ENCODE measurements at places on chromosomes 5 and 9.
A peak's percentile ranks its signal among the peaks of the same experiment; 100 is the strongest.

GRCh38 chr9:71115448-71115975 lies 5.9 kb downstream of the TRPM3 start:
- DNase-seq = no peak

GRCh38 chr5:179378441-179379271 lies 33.4 kb upstream of the ADAMTS2 start:
- no peak for DNase-seq

DNA sequence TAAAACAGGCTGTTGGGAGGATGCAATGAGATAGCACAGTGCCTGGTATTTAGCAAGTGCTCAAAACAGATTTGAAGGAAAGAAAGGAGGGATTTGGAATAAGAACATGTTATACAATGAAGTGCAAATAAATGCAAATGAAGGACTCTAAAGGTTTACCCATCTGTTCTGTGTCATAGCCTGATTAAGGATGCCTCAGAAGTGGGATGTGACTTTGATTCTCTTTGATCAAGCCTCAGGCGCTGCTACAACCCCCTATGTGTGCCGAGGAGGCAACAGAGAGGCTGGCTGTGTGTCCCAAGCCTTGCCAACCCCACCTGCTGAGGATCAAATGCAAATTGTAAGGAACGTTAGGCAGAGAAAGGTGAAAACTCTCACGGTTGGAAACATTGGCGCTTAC lies 27.2 kb downstream of the GGTA1 start:
- DNase-seq = no peak

GRCh38 chr5:200985-201384 lies 9.7 kb downstream of the LRRC14B start:
- DNase-seq = no peak

DNA sequence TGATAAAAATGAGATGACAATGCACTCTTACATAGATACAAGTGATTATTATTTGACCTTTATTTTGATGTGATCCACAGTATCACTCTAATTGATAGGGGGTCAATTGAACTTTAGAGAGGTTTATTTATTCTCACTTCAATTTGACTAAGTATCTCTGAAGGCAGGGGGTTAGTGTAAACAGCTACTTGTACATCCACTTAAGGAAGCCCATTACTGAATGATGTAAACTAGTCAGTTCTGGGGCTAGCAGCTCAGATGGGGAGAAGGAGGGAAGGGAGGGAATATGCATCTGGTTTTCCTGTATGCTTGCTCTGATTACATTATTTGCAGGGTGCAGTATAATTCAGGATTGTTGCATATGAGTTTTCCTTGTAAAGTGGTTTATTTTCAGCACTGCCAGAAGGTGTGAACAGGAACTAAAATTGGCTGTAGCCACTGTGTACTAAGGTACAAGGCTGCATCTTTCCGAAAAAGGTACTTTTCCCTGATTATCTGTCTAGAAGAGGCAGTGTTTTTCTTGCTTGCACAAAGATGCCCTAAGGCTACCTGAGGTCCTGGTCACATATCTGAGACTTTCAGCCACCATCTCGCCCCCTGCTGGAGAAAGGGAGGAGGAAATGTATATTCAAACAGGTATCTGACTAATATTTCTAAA lies 51.2 kb downstream of the MRPS27 start:
- DNase-seq = peak; percentile 50
